Activated naive CD4-positive, alpha-beta T cell (primary cell): ENCODE measurements at places on chromosomes 12 and 14.

- no peak for DNase-seq
These were observed 7.4 kb downstream of the ARID4A start for GRCh38 chr14:58305730-58306129.

- DNase-seq = no peak
These were observed 653.9 kb upstream of the TBX3 start for GRCh38 chr12:115337693-115338543.

GRCh38 chr14:38357557-38357956, 101.7 kb upstream of the CLEC14A start:
- DNase-seq = no peak

DNA sequence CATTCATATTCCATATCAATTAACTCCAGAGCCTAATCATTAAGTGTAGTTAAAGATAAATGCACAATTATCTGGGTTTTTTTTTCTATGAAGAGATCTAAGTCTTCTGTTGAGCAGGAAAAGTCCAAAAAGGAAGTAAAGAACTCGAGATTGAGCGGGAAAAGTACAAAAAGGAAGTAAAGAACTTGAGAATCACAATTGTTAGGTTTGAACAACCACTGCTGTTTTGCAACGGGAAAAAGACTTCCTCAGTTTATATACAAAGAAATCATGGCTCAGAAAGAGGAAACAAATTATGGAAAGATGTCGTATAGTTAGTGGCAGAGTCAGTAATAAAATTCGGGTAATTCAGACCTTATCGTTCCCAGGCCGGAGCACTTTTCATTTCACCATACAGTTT, 63.3 kb downstream of the PPP1R12A start:
- no peak for DNase-seq

GRCh38 chr14:92624764-92625163, 111.2 kb downstream of the RIN3 start:
- no peak for DNase-seq

GRCh38 chr12:66627270-66627987, 51.4 kb downstream of the GRIP1 start:
- DNase-seq = no peak

GRCh38 chr14:69291396-69291795, 31.4 kb downstream of the GALNT16 start:
- DNase-seq = no peak

- DNase-seq = no peak
These were observed 76.5 kb downstream of the RFLNA start for GRCh38 chr12:124371366-124371765.

DNA sequence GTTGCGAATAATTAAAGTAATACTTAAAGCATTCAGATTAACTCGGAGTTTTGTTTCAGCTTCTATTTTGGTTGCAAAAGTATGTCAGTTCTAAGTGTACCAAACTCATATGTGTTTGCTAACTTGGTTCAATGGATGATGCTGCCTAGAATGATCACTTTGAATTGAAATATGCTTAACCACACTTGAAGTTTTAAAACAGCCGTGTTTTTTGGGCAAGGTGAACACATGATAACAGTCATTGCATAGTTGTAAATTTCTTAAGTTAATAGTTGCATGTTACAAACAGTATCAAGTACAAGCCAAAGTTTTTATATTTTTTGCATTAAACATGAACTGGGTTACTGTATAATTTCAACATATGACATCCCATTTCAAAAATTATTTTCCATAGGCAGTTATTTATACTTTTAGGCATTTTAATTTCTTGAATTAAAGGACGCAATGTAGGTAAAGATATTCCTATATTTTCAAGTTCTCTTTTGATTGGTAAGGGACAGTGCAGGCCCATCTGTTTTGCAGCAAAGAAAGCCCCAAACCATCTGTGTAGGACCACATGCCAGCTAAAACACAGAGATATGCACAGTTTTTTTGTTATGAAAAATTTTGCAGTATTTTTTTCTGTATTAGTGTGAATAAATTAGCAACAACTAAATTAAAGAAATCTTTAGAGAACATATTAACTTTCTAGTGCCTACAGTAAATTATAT, 575.5 kb downstream of the PRKD1 start:
- no peak for DNase-seq

DNA sequence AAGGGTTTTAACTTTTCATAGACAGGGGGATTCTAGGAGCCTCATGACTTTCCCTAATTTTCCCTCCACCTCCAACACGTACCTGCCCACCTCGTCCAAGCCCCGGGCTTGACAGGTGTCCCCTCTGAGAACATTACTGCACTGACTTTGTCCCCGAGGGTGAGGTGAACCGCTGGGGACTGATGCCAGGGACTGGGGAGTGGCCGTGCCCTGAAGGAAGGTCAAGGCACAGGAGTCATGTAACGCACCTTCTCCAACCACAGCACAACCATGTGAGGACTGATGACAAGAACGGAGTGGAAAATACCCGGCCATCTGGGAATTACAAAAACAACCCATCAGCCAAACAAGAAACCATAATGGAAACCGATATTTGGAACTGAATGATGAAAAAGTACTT, 214.7 kb upstream of the C14orf180 start:
- DNase-seq = no peak

- no peak for DNase-seq
These were observed 201.3 kb upstream of the FOXN3 start for GRCh38 chr14:89618330-89618708.

GRCh38 chr14:104434214-104435076, 145.1 kb upstream of the C14orf180 start:
- no peak for DNase-seq

DNA sequence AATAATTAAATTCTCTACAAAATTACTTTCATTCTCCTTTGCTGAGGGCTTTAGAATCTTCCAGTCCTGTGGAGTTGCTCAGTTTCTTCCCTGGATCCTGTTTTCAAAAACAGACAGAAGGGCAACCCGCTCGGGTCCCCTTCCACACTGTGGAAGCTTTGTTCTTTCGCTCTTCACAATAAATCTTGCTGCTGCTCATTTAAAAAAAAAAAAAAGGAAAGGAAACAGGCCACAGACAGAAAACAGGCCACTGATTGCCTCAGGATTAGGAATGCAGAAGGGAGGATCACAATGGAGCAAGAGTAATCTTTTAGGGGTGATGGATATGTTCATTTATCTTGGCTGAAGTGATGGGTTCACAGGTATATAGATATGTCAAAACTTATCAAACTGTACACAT, 29.5 kb upstream of the HIGD1C start:
- no peak for DNase-seq

- no peak for DNase-seq
These were observed 10.4 kb upstream of the SLC6A12 start for GRCh38 chr12:224330-224729.

GRCh38 chr12:72144553-72144952, 127.6 kb upstream of the TRHDE start:
- no peak for DNase-seq

DNA sequence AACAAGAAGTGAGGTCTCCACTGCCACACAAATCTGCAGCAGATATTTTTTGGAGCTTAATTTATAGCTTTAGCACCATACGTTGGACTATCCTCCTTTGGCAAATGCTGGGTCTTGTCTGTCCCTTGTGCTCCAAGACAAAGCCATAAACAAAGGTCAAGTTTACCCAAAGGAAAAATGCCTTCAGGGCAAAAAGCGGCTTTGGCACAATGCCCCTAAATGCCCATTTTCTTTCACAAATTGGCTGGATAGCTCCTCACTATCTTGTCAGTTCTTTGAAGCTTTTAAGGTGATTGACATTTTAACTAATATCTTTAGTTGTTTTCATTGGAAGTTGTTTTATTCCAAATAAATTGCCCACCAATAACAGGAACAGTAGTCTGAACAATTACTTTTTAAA, 59.6 kb downstream of the EML5 start:
- no peak for DNase-seq

DNA sequence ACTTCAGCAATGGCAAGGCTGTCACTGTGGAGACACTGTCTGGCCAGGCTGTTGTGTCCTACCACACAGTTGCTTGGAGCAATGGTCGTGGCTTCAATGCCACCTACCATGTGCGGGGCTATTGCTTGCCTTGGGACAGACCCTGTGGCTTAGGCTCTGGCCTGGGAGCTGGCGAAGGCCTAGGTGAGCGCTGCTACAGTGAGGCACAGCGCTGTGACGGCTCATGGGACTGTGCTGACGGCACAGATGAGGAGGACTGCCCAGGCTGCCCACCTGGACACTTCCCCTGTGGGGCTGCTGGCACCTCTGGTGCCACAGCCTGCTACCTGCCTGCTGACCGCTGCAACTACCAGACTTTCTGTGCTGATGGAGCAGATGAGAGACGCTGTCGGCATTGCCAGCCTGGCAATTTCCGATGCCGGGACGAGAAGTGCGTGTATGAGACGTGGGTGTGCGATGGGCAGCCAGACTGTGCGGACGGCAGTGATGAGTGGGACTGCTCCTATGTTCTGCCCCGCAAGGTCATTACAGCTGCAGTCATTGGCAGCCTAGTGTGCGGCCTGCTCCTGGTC, 4.3 kb downstream of the LRP10 start:
- DNase-seq = no peak

DNA sequence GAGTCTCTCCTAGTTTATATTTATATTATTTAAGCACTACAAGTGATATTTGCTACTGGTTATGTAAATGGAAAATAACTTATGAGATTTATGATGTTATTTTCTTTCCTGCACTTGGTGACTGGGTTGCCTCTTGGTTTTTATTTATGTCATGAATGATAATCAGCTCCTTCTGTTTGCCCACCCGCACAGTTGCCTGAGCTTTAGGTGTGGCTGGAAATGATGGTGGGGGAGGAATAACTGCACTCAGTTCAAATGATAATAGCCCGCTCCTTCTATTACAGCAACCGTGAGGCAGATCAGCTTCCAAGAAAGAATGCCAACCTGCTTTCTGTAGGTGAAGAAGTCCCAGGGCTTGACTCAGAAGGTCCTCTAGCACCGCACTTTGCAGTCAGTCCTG, 190.2 kb upstream of the CAND1 start:
- DNase-seq = no peak

GRCh38 chr14:75837151-75837787, 144.5 kb downstream of the TGFB3 start:
- no peak for DNase-seq

- no peak for DNase-seq
These were observed 1276.6 kb upstream of the FLRT2 start for GRCh38 chr14:84253326-84253725.

- no peak for DNase-seq
These were observed 77.1 kb downstream of the PLEKHG7 start for GRCh38 chr12:92779902-92780301.
